ENCODE measurements at places on chromosomes 3 and 15. TPM values are rescaled to one million over a fixed set of nuclear protein-coding genes. Genes with fewer than 3 reads are reported as not detected.

The LYZL4 gene
- total RNA-seq: not detected

The UCN2 gene
- not detected for total RNA-seq

The POPDC2 gene
- total RNA-seq: 7.9 TPM

The DPH3 gene
- 22.8 TPM for total RNA-seq

- H3K27ac ChIP-seq: no peak overlapping the region
- H3K4me3 ChIP-seq: no peak overlapping the region
- no peaks in the 10 kb centered on the region for H3K4me1 ChIP-seq
Measured at GRCh38 chr3:18501679-18502343, 76.7 kb upstream of the SATB1 start.

- no peaks in the 10 kb centered on the region for H3K27me3 ChIP-seq
- no peak overlapping the region for H3K4me3 ChIP-seq
- no peaks in the 10 kb centered on the region for H3K4me1 ChIP-seq
- no peak overlapping the region for H3K27ac ChIP-seq
Measured at GRCh38 chr3:184486614-184487013, 75.0 kb upstream of the EPHB3 start.

DNA sequence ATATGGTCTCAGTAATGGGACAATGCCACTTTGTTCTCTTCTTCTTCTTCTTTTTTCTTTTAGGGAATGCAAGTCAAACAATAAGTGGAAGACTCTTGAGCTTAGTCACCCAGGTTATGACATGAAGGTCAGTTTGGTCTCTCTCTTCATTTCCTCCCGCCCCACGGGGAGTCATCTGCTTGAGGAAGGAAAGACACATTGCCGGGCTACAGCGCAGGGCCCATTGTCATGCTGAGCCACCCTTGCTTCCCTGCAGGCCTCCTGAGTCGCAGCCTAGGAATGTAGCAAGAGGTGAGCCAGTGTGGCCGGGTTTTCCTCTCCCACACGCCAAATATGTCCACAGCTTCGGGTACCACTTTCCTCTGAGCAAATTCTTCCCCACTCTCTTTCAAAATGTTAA, 47.6 kb downstream of the RAP2B start:
- H3K27ac ChIP-seq: no peak overlapping the region
- no peak overlapping the region for H3K4me3 ChIP-seq
- H3K36me3 ChIP-seq: no peaks in the 10 kb centered on the region
- H3K4me1 ChIP-seq: peaks cover 16% of the 10 kb centered on the region
- H3K27me3 ChIP-seq: no peaks in the 10 kb centered on the region
- no peak for DNase-seq

DNA sequence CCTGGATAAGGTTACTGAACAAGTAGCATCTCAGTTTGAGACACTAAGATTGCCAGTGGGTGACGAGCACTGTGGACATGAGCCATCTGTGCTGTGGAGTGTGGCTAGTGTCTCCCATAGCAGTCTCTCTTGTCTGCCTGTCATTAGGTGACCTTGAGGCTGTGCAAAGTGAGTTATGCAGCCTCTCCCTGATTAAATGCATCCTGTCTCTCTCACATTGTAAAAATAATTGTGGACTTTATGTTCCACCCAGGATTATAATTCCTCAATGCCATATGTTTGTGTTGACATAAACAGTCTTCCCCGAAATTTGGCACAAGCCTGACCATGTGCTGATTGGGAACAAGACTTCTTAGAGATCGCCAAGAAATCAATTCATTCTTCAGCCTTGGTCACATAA, 168.9 kb downstream of the MYRIP start:
- H3K27ac ChIP-seq: no peak overlapping the region
- DNase-seq: no peak
- H3K4me1 ChIP-seq: no peaks in the 10 kb centered on the region
- H3K4me3 ChIP-seq: no peak overlapping the region

DNA sequence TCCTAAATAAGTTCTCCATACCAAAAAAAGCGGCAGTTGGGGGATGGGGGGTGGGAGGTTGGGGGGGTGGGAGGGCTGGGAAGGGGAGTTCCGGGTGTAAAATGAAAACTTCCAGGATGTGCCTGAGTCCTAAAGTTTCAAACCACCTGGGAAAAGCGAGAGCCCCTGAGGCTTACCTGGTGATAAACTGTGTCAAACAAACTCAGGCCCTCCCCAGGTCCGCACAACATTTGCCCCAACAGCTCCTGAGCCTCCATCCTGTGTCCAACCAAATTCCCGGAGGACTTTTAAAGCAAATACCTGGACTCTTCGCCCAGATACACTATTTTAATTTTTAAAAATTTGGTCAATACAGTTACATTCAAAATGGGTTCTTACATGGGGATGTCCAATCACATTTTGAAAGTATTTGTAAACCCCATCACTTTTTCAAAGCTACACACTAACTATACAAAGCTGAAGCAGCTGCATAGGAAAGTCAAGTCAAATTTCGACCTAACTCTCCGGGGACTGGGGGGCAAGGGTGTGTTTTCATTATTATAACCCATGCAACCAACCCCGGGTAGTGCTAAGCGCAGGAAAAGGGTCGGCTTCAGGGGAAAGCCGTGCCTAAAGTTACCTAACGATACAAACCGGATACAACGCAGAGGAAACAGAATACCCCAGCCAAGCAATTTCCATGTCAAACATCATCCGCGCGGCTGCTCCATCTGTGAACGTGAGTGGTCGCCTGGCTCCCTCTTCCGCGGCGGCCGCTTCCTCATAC, 685 bp upstream of the FOXB1 start:
- H3K27me3 ChIP-seq: peaks cover 96% of the 10 kb centered on the region
- peak; percentile 53 for DNase-seq
- no peak overlapping the region for H3K27ac ChIP-seq
- peaks cover 40% of the 10 kb centered on the region for H3K4me1 ChIP-seq

DNA sequence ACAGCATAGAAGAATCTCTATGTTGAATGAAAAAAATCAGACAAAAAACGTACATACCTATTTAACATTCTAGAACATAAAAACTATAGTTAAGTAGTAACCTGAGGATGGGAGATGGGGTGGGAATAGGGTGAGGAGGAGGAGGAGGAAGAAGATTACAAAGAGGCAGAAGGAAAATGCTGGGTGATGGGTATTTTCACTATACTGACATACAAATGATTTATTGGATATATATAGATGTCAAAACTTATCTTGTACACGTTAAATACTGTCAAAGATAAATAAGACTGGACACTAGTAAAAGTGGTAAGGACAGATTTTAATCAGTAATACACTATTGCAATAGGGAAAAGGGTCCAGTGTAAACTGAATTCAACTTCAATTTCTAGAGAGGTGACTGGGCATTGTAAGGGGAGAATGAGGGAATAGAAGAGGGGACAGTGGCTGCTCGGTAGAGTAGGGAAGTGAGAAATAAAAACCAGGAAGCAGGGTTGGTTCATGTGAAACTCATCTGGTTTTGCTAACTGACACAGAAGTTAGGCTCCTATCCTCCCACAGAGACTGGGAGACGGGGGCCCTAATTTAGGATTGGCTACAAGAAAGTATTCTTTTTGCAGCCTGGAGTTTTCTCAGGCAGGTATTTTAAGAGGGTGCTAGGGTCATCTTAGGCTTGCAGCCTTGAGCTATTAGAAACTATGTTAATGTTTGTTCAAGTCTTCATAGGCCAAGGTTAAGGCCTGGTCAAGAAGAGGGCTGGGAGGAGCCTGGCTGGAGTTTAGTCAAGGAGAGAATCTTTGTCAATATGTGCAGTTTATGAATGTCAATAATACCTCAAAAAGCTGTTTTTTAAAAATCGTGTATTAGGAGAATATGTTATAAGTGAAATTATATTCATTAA, 15.0 kb upstream of the C15orf61 start:
- no peaks in the 10 kb centered on the region for H3K4me1 ChIP-seq

DNA sequence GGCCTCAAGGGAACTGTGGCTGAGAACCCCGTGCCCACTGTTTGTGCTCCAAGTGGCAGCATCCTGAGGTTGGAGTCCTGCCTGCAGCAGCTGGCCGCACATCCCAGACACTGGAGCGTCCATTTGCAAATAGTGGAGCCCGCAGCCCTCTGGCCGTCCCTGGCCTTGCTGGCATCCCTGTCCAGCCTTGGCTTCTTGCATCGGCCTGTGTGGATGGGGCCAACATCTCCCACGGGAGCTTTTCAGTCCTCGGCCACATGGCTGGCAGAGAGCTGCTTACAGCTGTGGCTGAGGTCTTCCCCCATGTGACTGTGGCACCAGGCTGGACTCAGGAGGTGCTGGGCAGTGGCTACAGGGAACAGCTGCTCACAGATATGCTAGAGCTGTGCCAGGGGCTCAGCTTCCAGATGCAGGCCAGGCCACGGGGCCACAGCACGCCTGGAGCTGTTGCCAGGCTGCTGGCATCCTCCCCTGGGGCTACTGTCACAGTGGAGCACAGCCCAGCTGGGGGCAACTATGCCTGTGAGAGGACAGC, 71.2 kb downstream of the FAM43A start:
- no peaks in the 10 kb centered on the region for H3K36me3 ChIP-seq
- no peak overlapping the region for H3K27ac ChIP-seq
- no peaks in the 10 kb centered on the region for H3K4me1 ChIP-seq
- no peak overlapping the region for H3K4me3 ChIP-seq
- H3K27me3 ChIP-seq: no peaks in the 10 kb centered on the region

DNA sequence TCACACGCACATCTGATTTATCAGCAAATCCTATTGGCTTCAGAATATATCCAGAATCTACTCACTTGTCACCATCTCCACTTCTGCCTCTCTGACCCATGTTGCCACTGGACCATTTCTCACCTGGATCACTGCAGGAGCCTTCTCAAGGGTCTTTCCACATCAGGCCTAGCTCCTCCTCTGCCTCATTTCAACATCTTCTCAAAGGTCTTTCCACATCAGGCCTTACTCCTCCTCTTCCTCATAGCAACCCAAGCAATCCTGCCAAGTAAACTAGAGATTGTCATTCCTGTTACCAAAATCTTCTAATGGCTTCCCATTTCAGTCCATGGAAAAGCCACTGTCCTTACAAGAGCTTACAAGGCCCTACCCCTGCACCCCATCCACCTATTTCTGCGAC, 18.0 kb upstream of the DUT start:
- no peak overlapping the region for H3K27ac ChIP-seq
- no peaks in the 10 kb centered on the region for H3K4me1 ChIP-seq
- no peaks in the 10 kb centered on the region for H3K27me3 ChIP-seq
- no peak for DNase-seq
- H3K4me3 ChIP-seq: no peak overlapping the region
- H3K36me3 ChIP-seq: no peaks in the 10 kb centered on the region

- H3K27me3 ChIP-seq: no peaks in the 10 kb centered on the region
- H3K4me3 ChIP-seq: no peak overlapping the region
- no peaks in the 10 kb centered on the region for H3K4me1 ChIP-seq
- H3K27ac ChIP-seq: no peak overlapping the region
- H3K36me3 ChIP-seq: no peaks in the 10 kb centered on the region
Measured at GRCh38 chr3:62586356-62586755, 213.0 kb upstream of the FEZF2 start.

- no peaks in the 10 kb centered on the region for H3K36me3 ChIP-seq
- no peak for DNase-seq
- no peak overlapping the region for H3K4me3 ChIP-seq
- peaks cover 14% of the 10 kb centered on the region for H3K4me1 ChIP-seq
- H3K27me3 ChIP-seq: peaks cover 10% of the 10 kb centered on the region
- no peak overlapping the region for H3K27ac ChIP-seq
Measured at GRCh38 chr15:42085721-42086120, 8.6 kb downstream of the PLA2G4D start.

GRCh38 chr15:74264081-74264501, 28.0 kb downstream of the CCDC33 start:
- peaks cover 2% of the 10 kb centered on the region for H3K27me3 ChIP-seq
- no peak overlapping the region for H3K4me3 ChIP-seq
- no peaks in the 10 kb centered on the region for H3K4me1 ChIP-seq
- no peak overlapping the region for H3K27ac ChIP-seq
- no peaks in the 10 kb centered on the region for H3K36me3 ChIP-seq

GRCh38 chr15:84764989-84765388, 16.6 kb downstream of the ZNF592 start:
- H3K4me3 ChIP-seq: no peak overlapping the region
- peaks cover 25% of the 10 kb centered on the region for H3K36me3 ChIP-seq
- no peak overlapping the region for H3K27ac ChIP-seq

- H3K4me3 ChIP-seq: no peak within 1 kb of the TSS
- no peaks in the 10 kb centered on the region for H3K36me3 ChIP-seq
- H3K27me3 ChIP-seq: peaks cover 22% of the 10 kb centered on the region
- H3K4me1 ChIP-seq: peaks cover 12% of the 10 kb centered on the region
- no peak within 1 kb of the TSS for H3K27ac ChIP-seq
Measured at GRCh38 chr3:53493963-53494791, at the start of gene CACNA1D. Gene CACNA1D, plus strand, starts transcription at chr3:53494611. Its CDS starts 556 bp downstream, at chr3:53495167.

DNA sequence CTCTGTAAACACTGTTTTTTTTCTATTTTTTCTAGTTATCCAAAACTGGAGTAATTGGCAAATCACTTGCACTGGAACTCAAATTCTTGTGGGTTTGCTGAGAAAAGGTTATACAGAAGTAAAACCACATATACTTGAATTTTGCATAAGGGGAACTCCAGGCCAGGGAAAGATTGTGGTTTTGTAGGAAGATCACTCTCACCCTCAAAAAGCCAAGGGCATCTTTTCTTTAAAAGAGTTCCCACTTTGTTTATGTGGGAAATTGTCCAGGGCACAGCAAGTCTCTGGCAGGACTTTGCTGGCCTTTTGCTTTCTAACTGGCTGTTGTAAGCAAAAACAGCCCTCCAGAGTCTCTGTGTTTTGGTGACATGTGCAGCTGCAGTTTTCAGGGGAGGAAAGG, 340.3 kb upstream of the RBMS3 start:
- H3K27ac ChIP-seq: no peak overlapping the region
- no peaks in the 10 kb centered on the region for H3K27me3 ChIP-seq
- H3K36me3 ChIP-seq: no peaks in the 10 kb centered on the region
- no peak overlapping the region for H3K4me3 ChIP-seq
- DNase-seq: no peak

Measured in natural killer cell (primary cell).